ENCODE measurements at places on chromosomes 6 and 20. TPM values are rescaled to one million over a fixed set of nuclear protein-coding genes. Genes with fewer than 3 reads are reported as not detected.

Gene ARMC12
- 0.62 TPM for total RNA-seq

Gene OR2J3
- not detected for total RNA-seq

Gene AIF1
- not detected for total RNA-seq

Gene C6orf15
- 0.09 TPM for total RNA-seq

Gene PTCHD4
- not detected for total RNA-seq

Gene VSX1
- total RNA-seq, result 0.99 TPM

Gene PRSS16
- total RNA-seq, result 3.3 TPM

Gene HLA-DRA
- total RNA-seq, result not detected

Measured in A549 treated with Hydrocortisone at 1 μM for 4 hours (cell line).